ENCODE measurements at places on chromosomes 6 and 20.
A peak's percentile ranks its signal among the peaks of the same experiment; 100 is the strongest.

GRCh38 chr20:57043091-57043490 lies 223.3 kb downstream of the BMP7 start:
- H3K36me3 ChIP-seq: no peaks in the 10 kb centered on the region
- H3K27ac ChIP-seq: no peak overlapping the region
- H3K4me3 ChIP-seq: no peak overlapping the region
- H3K4me1 ChIP-seq: peaks cover 19% of the 10 kb centered on the region

DNA sequence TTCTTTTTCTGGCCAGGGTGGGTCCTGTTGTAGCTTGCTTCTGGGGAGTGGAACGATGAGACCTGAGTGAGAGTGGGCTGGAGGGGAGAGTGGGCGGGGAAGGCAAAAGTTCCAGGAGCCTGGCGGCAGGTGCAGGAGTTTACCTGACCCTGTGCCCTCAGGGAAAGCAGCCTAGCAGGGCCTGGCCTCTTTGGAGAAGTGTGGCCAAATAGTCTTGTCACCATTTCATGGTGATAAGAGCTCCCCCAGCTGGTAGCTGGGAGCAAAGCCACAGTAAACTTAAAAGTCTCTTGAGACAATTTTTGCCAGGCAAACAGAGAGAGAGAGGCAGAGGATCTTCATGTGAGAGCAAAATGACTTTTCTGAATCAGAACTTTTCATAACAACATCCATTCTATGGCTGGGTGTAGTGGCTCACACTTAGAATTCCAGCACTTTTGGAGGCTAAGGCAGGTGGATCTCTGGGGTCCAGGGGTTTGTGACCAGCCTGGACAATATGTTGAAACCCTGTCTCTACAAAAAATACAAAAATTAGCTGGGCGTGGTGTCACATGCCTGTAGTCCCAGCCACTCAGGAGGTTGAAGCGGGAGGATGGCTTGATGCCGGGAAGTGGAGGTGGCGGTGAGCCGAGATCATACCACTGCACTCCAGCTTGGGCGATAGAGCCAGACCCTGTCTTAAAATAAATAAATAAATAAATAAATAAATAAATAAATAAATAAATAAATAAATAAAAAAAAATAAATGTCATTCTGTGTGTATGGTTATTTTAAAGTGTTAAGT lies 161.8 kb upstream of the SCGN start:
- peak overlapping the region; percentile 82 for H3K27ac ChIP-seq
- peaks cover 7% of the 10 kb centered on the region for H3K4me1 ChIP-seq
- DNase-seq: peak; percentile 86
- peaks cover 11% of the 10 kb centered on the region for H3K36me3 ChIP-seq
- H3K27me3 ChIP-seq: no peaks in the 10 kb centered on the region

- no peaks in the 10 kb centered on the region for H3K36me3 ChIP-seq
- H3K4me1 ChIP-seq: peaks cover 31% of the 10 kb centered on the region
- DNase-seq: no peak
Measured at GRCh38 chr6:117481926-117482239, 591 bp upstream of the DCBLD1 start.

- peaks cover 11% of the 10 kb centered on the region for H3K27me3 ChIP-seq
- H3K36me3 ChIP-seq: no peaks in the 10 kb centered on the region
- H3K4me3 ChIP-seq: no peak overlapping the region
- no peak for DNase-seq
- H3K27ac ChIP-seq: no peak overlapping the region
Measured at GRCh38 chr20:62087227-62087626, 21.5 kb upstream of the TAF4 start.

Measured in osteocyte (in vitro differentiated cells).